ENCODE measurements at places on chromosomes 11 and 22. TPM values are rescaled to one million over a fixed set of nuclear protein-coding genes. Genes with fewer than 3 reads are reported as not detected.

- no peak for DNase-seq
Observed at GRCh38 chr22:48751539-48752437, 1075.9 kb downstream of the BRD1 start.

- no peak for DNase-seq
Observed at GRCh38 chr11:114664641-114665040, 13.7 kb upstream of the NXPE2 start.

DNA sequence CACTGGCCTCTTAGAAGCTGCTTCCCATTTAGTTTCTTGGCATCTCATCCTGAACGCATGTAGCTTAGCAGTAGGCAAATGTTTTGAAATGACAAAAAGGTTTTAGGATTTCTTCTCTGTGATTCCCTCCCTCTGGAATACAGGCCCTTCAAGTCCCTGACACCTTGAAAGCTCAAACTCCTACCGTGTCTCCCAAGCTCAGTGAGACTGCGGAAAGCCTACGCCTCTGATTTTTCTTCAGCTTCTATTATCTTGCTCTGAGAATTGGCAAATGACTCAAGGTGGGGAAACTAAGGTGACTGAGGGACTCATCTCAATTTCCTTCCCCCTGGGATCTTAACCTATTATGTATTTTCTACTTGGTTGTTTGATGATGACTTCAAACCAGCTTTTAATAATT is 130.3 kb downstream of the ENTHD1 start:
- no peak for DNase-seq

DNA sequence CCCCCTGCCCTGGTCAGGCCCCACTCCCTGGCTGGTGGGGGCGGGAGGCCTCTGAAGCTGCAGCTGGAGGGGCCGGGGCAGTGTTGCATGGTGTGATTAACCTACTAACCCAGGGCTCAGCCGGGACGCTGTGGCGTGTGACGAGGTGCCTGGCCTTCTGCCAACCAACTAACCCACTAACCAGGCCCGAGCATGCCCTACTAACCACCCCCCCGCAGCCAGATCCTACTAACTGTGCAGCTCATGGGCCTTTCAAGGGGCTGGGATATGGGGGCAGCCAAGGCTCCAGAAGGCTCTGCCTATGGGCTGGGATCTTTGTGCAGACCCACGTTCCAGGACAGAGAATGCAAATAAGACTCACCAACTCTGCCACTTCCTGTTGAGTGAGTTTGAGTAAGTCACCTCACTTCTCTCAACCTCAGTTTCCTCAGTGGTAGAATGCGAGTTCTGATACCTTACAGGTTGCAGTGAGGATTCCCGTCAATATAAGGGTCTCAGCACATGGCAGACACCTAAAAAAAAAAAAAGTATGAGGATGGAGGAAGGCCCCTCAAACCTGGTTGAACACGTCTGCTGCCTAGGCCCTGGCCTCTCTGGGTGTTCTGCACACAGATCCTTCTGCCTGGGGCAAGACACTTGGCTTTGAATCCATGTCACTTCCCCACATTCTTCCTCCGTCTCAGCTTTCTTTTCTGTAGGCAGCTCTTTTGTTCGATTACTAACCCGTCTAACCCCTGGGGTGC is 14.1 kb downstream of the MIAT start:
- no peak for DNase-seq

DNA sequence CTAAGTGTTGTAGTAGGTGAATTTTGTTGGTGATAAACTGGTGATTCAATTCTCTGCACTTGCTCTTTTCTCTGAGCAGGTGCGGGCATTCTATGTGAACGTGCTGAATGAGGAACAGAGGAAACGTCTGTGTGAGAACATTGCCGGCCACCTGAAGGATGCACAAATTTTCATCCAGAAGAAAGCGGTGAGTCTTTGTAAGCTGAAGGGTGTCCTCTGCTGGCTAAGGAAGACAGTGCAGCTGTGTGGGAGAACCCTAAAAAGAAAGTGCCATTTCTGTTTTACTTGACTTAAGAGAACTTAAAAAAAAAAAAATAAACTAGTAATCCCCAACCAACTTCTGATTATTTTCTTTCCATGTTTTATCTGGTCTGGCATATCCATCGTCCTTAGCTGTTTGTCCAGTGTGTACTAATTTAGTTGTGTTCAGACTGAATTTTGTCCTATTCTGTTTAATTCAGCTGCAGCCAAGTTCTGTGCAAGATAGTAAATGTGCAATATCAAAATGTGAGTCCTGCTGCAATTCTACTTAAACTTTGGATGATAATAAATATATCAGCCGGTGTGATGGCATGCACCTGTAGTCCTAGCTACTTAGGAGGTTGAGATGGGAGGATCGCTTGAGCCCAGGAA is 29.6 kb downstream of the CAT start:
- DNase-seq = no peak

DNA sequence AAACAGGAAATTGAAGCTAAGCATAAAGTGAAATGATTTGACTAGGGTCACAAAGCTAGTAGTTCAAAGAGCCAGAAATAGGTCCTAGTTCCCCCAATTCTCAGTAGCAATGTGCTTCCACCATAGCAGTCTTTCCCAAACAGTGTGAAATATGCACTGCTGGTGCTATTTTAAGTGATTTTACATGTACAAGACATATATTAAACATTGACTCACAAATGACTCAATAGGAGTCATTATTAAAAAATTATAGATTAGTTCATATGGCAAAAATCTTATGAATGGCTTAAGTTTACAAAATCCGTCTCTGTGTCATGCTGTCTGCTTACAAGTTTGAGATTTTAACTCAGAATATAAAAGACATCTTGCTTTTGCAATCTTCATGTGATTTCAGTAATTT is 21.4 kb downstream of the KIF18A start:
- DNase-seq = no peak

- DNase-seq = no peak
Observed at GRCh38 chr11:75271730-75272129, 31.2 kb downstream of the TPBGL start.

DNA sequence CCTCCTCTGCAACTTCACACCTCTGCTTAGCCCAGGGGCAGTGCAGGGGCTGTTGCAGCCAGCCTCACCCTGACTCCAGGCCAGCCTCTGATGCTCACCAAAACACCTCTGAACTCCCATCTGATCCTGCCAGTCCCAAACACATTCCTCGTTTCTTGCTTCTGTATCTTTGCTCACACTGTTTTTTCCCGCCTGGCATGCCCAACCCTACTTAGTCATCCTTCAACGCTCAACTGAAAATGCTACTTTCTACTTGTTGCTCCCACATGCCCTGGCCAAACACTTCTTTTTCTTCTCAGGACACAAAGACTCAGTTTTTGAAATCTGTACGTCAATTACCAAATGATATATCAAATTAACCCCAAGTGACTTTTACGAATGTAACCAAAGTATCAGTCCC is 140.8 kb upstream of the ZBED5 start:
- DNase-seq = no peak

The PTGDR2 gene
- polyA plus RNA-seq = 0.83 TPM

The RAB36 gene
- 2.7 TPM for polyA plus RNA-seq

The OR5D18 gene
- not detected for polyA plus RNA-seq

The TBC1D10A gene
- 8.6 TPM for polyA plus RNA-seq

The MMP8 gene
- polyA plus RNA-seq = 0.17 TPM

The P2RX3 gene
- polyA plus RNA-seq = 2.6 TPM

All from muscle of leg (tissue), 16 donors.